Testis (tissue), 5 donors: ENCODE measurements at places on chromosomes 4 and X.

- H3K4me1 ChIP-seq = no peaks in the 10 kb centered on the region
- no peak overlapping the region for H3K4me3 ChIP-seq
- H3K27me3 ChIP-seq = no peaks in the 10 kb centered on the region
- H3K27ac ChIP-seq = no peak overlapping the region
- no peaks in the 10 kb centered on the region for H3K36me3 ChIP-seq
Measured at GRCh38 chr4:6002492-6002833, 15.8 kb downstream of the C4orf50 start.

DNA sequence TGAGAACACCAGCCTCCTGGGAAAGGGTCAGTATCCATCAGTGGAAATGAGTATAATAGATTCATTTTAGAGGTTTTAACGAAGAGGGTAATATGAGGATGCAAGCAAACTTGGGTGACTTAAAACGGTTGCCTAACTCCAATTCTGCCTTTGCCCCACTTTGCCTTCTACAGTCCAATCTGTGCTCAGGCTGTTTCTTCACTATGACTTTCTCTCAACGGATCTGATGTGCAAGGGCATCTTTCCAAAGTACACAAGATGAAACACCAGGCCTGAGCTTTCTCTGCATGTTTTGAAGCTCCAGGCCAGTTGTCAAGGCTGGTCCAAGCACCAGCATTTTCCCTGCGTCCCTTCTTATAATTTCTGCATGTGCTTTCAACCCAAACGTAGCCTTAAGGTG lies 68.0 kb upstream of the TMEM164 start:
- no peaks in the 10 kb centered on the region for H3K27me3 ChIP-seq
- no peak overlapping the region for H3K4me3 ChIP-seq

DNA sequence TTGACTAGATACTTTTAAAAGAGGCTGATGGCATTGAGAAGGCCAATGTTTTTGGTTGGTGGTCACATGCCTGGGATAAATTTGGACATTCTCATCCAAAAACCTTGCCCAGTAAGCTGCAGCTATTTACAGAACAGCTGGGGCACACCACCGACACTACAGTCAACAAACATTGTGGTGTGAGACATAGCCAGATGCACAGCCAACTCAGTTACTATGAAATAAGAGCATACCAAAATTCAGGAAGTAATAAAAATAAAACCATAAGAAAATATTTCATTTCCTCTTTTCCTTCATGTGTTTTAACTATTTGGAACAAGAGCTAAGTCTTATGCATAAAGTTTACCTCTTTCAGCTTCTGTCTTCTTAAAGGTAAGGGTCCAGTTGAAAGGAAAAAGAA lies 8.8 kb downstream of the PPM1K start:
- no peak overlapping the region for H3K27ac ChIP-seq
- no peaks in the 10 kb centered on the region for H3K36me3 ChIP-seq
- H3K27me3 ChIP-seq = no peaks in the 10 kb centered on the region
- peaks cover 11% of the 10 kb centered on the region for H3K4me1 ChIP-seq
- no peak for DNase-seq
- no peak overlapping the region for H3K4me3 ChIP-seq

DNA sequence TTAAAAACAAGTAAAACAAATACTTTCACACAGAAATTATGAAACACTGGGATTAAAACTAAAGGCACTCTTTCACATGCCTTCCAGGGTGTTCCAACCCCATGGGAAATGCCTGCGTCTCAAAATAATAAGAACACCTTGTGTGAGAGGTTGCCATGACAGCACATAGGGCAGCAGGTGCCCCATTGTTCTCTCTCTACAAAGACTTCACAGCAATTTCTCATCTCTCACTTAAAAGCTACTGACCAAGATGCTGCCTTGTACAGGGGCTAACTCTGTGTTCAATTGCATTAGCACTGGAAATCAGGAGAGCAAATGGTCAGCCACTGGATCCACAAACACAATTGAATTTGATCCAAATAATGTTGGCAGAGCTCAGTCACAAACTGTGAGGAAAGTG lies 102.5 kb upstream of the GALNTL6 start:
- no peaks in the 10 kb centered on the region for H3K27me3 ChIP-seq
- H3K36me3 ChIP-seq = no peaks in the 10 kb centered on the region

DNA sequence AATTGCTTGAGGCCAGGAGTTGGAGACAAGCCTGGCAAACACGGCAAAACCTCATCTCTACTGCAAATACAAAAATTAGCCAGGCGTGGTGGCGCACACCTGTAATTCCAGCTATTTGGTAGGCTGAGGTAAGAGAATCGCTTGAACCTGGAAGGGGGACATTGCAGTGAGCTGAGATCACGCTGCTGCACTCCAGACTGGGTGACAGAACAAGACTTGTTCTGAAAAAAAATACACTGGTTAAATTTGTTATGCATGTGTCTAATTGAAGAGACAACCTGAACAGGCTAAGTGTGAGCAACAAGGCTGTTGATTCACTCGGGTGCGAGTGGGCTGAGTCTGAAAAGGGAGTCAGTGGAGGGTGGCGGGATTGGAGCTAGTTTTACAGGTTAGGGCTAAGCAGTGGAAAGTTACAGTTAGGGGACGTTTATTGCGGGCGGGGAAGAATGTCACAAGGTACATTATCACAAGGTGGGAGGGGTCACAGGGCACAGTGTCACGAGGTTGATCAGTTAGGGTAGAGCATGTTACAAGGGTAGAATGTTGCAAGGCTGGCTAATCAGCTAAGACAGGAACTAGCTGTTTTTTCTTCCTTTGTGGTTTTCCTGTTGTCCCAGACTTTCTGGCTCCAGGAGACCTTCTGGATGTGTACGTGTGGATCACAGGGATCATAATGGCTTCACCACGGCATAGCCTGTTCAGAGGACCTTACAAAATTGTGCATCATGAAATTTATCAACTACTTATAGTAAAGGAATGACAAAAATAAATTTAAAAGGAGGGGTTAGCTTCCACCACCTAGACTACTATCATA lies 115.8 kb downstream of the NAA11 start:
- DNase-seq = peak; percentile 38
- no peaks in the 10 kb centered on the region for H3K36me3 ChIP-seq
- H3K27me3 ChIP-seq = no peaks in the 10 kb centered on the region
- no peaks in the 10 kb centered on the region for H3K4me1 ChIP-seq

- H3K4me3 ChIP-seq = no peak overlapping the region
- H3K27me3 ChIP-seq = no peaks in the 10 kb centered on the region
- DNase-seq = no peak
- H3K27ac ChIP-seq = no peak overlapping the region
- no peaks in the 10 kb centered on the region for H3K36me3 ChIP-seq
Measured at GRCh38 chr4:60656171-60656570, 544.0 kb upstream of the ADGRL3 start.

GRCh38 chr4:164204434-164204833 lies 549.5 kb upstream of the SMIM31 start:
- DNase-seq = no peak
- no peaks in the 10 kb centered on the region for H3K4me1 ChIP-seq
- no peak overlapping the region for H3K4me3 ChIP-seq
